ENCODE measurements at places on chromosomes 5 and 9. TPM values are rescaled to one million over a fixed set of nuclear protein-coding genes. Genes with fewer than 3 reads are reported as not detected.

PCDHB5 gene
- 1.0 TPM for polyA plus RNA-seq

NIPAL4 gene
- polyA plus RNA-seq, result 6.1 TPM

PCDHA8 gene
- polyA plus RNA-seq, result 0.02 TPM

WNT8A gene
- 0.09 TPM for polyA plus RNA-seq

PCSK5 gene
- 4.1 TPM for polyA plus RNA-seq

MOB3B gene
- 7.8 TPM for polyA plus RNA-seq

PCA3 gene
- polyA plus RNA-seq, result 0.09 TPM

CD72 gene
- polyA plus RNA-seq, result 23.6 TPM

ANKHD1 gene
- 60.1 TPM for polyA plus RNA-seq

PRRT1B gene
- not detected for polyA plus RNA-seq

SELENOP gene
- 104 TPM for polyA plus RNA-seq

ADAM19 gene
- polyA plus RNA-seq, result 6.9 TPM

ALDH1A1 gene
- polyA plus RNA-seq, result 29.1 TPM

PDCD1LG2 gene
- polyA plus RNA-seq, result 3.4 TPM

RALGPS1 gene
- polyA plus RNA-seq, result 3.6 TPM

CYSRT1 gene
- polyA plus RNA-seq, result 2.8 TPM

INSL6 gene
- not detected for polyA plus RNA-seq

DTWD2 gene
- 2.3 TPM for polyA plus RNA-seq

PCDHGC4 gene
- polyA plus RNA-seq, result 0.05 TPM

LCN9 gene
- polyA plus RNA-seq, result not detected

EIF4EBP3 gene
- polyA plus RNA-seq, result 48.7 TPM

WDR38 gene
- 0.30 TPM for polyA plus RNA-seq

AFAP1L1 gene
- polyA plus RNA-seq, result 12.6 TPM

CLIC3 gene
- polyA plus RNA-seq, result 44.6 TPM

PDE6A gene
- 0.16 TPM for polyA plus RNA-seq

SH3TC2 gene
- polyA plus RNA-seq, result 0.48 TPM

WDR70 gene
- polyA plus RNA-seq, result 34.4 TPM
